Temporal lobe (tissue), 4 donors: ENCODE measurements at places on chromosomes 4 and X. TPM values are rescaled to one million over a fixed set of nuclear protein-coding genes. Genes with fewer than 3 reads are reported as not detected.

Gene TEC
- total RNA-seq: 2.0 TPM

Gene SGMS2
- 2.5 TPM for total RNA-seq

Gene GPC3
- total RNA-seq: 3.7 TPM

Gene TLR1
- total RNA-seq: 8.9 TPM

Gene TMSB15C
- 35.7 TPM for total RNA-seq

Gene SPATA4
- 0.49 TPM for total RNA-seq

Gene SPANXN1
- total RNA-seq: not detected

Gene JCHAIN
- not detected for total RNA-seq

Gene EDNRA
- 5.4 TPM for total RNA-seq

Gene AKAP4
- not detected for total RNA-seq

Gene TMEM255A
- 3.0 TPM for total RNA-seq

Gene MAGEA1
- not detected for total RNA-seq

Gene FAM200B
- 64.7 TPM for total RNA-seq

Gene UGT2A1
- not detected for total RNA-seq

Gene SNCA
- total RNA-seq: 60.5 TPM

Gene CLNK
- not detected for total RNA-seq

Gene FRG2
- not detected for total RNA-seq

Gene CPE
- total RNA-seq: 349 TPM

Gene GABRG1
- 21.9 TPM for total RNA-seq

Gene RBM46
- not detected for total RNA-seq

Gene F11
- total RNA-seq: 0.25 TPM

Gene CACNA1F
- total RNA-seq: not detected

Gene MORC4
- 6.6 TPM for total RNA-seq

Gene RTL3
- not detected for total RNA-seq

Gene MUC7
- total RNA-seq: not detected
